ENCODE measurements at places on chromosomes 12 and 14. TPM values are rescaled to one million over a fixed set of nuclear protein-coding genes. Genes with fewer than 3 reads are reported as not detected.

TGM1 gene
- 0.85 TPM for total RNA-seq

PGF gene
- 3.2 TPM for total RNA-seq

KRT4 gene
- total RNA-seq = not detected

SPIC gene
- not detected for total RNA-seq

NRXN3 gene
- 0.57 TPM for total RNA-seq

EML5 gene
- total RNA-seq = 0.19 TPM

All from subcutaneous adipose tissue (tissue), 4 donors.